Left hindlimb (tissue), 1 donor: ENCODE measurements at places on chromosomes 6 and 20.

DNA sequence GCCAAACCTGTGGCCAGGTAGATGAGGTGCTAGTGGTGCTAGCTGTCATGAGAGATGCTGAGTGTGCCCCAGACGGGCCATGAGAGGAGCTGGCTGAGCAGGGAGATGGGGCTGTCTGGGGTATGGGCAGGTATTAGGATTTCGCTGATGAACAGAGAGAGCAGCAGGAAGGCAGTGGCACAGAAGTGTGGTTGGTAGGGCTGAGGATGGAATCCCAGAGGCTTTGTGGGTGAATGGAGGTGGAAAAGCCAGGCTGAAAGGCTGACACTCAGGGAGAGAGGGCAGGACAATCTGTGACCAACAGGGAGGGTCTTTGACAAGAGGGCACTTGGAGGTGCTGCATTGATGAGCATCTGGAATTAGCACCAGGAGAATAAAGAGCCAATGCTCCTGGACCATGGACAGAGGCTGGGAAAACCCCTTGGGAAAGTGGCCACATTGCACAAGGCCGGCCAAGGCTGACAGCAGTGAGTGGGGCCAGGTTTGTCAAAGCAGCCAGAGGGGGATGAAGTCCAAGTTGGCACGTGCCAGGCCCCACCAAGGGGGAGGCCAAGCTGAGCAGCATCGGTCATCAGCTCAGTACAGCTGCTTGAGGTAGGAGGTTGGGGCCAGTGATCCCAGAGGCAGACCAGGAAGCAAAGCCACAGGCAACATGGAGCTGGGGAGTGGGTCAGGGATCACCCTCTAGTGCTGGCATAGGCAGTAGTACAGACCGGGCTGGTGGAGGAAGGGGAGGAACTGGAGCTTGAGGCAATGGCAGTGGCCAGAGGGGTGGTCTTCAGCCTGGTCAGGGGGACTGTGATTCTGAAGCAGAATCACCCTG, 19.7 kb upstream of the SGK2 start:
- no peak for DNase-seq

DNA sequence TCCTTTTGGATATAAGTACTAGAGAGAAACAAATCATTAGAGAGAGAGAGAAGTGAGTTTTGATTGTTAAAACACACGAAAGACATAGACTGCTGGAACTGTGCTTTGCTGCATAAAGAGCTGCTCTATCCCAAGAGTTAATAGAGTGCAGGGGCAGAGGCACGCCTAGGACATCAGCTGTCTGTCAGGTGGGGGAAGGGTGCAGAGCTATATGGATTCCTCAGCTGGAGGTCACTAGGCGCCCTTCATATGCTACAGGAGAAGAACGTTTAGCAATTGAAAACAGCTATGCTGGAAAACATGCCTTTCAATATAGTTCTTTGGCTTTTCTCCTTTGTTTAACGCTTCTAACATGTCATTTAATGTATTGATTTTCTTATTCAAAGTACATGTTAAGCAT, 169.0 kb upstream of the MCHR2 start:
- no peak for DNase-seq

DNA sequence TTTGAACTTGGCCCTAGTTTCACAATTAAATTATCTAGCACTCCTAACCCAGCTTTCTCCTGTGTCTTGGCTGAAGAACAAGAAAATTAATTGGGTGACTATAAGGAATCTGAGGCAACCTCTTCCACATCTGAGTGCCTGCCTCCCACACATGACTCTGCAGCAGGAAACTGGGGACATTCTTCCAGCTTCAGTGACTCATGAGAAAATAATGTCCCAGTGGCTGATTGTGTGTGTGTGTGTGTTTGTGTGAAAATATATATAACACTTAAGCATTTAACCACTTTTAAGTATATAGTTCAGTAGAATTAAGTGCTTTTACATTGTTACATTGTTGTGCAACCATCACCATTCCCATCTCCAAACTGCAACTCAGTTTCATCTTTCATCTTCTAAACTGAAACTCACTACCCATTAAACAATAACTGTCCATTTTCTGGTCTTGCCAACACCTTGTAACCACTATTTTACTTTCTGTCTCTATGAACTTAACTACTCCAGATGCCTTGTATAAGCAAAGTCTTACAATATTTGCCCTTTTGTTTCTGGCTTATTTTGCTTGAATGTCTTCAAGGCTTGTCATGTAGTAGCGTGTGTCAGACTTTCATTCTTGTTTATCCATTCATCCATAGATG, 8.7 kb downstream of the TRIM38 start:
- no peak for DNase-seq

DNA sequence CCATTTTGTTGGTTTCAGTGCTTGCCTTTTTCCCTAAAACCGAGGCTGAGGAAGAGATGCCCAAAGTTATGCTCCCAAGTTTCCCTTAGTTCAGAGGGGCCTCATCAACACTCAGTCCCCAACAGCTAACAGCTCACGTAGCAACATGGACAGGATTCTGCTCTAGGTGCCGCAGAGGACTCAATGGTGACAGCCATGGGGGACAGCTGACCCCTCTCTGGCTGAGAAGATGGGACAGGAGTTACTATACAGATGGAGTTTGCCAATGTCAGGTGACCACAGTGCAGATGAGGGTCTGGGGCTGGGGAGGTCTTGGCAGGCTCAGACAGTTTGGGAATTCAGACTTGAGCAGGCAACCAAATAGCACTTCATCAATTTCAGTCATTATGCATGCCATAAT, 67.3 kb downstream of the NPEPL1 start:
- no peak for DNase-seq

GRCh38 chr20:19094959-19095541, 117.4 kb upstream of the SLC24A3 start:
- no peak for DNase-seq

GRCh38 chr6:54817236-54817635, 29.3 kb upstream of the FAM83B start:
- DNase-seq = no peak

- no peak for DNase-seq
Measured at GRCh38 chr6:16979677-16980370, 122.0 kb upstream of the STMND1 start.

DNA sequence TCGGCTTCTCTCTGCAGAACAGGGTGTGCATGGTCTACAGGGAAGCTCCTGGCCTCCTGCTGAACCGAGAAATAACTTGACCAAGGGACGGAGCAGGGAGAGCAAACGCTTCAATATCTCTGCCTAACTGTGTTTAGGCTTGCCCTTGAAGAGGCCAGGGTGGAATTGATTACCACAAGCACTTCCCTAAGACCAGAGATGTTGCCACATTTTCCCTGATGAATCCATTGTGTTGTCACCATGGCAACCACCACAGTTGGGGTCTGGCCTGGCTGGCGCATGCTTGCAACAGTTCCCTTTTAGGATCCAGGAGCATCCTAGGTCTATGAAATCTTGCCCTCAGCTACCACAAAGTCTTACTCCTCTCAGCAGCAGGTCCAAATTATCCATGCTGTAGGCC, 213.5 kb upstream of the SULF2 start:
- no peak for DNase-seq

- no peak for DNase-seq
Measured at GRCh38 chr6:13431861-13432465, 55.4 kb downstream of the GFOD1 start.

GRCh38 chr6:46651006-46651405, 1.6 kb downstream of the CYP39A1 start:
- DNase-seq = no peak

DNA sequence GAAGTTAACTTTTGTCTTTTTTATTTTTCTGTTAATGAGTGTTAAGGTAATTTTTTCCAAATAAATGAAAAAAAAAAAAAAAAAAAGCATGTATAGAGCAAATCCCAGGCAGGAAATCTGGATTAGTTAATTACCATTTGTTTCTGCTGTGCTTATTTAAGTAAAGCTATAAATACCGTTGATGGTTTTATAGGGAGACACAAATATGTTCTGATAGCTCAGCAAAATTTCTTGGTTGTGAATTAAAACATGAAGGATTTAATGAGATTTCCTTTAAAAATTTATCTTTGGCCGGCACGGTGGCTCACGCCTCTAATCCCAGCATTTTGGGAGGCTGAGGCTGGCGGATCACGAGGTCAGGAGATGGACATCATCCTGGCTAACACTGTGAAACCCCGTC, 189.4 kb downstream of the CD109 start:
- no peak for DNase-seq

- DNase-seq = no peak
Measured at GRCh38 chr20:17543531-17544131, 12.5 kb upstream of the BFSP1 start.

DNA sequence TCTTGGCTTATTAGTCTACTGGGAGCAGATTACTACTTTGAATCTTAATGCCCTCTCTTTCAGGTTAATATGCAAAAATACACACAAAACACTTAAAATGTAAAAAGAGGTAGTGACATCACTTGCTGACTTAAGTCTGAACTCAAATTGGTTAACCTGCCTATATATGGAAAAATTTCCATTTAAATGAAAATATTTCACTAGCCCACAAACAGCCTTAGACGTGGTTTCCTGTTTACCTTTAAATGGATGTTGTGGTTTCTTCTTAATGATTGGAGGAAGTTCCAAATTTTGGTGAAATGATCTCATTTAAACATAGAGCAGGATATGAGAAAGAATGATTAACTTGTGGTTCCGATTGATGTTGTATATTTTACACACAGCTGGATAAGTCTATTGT, 553.7 kb downstream of the CD109 start:
- DNase-seq = no peak

GRCh38 chr20:3652221-3652620, 11.0 kb downstream of the GFRA4 start:
- no peak for DNase-seq

- no peak for DNase-seq
Measured at GRCh38 chr6:144855812-144856531, 570.8 kb downstream of the UTRN start.

GRCh38 chr6:93177918-93178317, 241.4 kb downstream of the EPHA7 start:
- no peak for DNase-seq

GRCh38 chr6:24429146-24429545, 26.4 kb downstream of the MRS2 start:
- DNase-seq = no peak

- DNase-seq = no peak
Measured at GRCh38 chr6:162685586-162685985, 42.0 kb downstream of the PRKN start.
